ENCODE measurements at places on chromosomes 2 and 18.

GRCh38 chr2:219269362-219270054, 9.7 kb upstream of the DNAJB2 start:
- no peak for DNase-seq

GRCh38 chr2:172962824-172963223, 112.8 kb upstream of the MAP3K20 start:
- no peak for DNase-seq

DNA sequence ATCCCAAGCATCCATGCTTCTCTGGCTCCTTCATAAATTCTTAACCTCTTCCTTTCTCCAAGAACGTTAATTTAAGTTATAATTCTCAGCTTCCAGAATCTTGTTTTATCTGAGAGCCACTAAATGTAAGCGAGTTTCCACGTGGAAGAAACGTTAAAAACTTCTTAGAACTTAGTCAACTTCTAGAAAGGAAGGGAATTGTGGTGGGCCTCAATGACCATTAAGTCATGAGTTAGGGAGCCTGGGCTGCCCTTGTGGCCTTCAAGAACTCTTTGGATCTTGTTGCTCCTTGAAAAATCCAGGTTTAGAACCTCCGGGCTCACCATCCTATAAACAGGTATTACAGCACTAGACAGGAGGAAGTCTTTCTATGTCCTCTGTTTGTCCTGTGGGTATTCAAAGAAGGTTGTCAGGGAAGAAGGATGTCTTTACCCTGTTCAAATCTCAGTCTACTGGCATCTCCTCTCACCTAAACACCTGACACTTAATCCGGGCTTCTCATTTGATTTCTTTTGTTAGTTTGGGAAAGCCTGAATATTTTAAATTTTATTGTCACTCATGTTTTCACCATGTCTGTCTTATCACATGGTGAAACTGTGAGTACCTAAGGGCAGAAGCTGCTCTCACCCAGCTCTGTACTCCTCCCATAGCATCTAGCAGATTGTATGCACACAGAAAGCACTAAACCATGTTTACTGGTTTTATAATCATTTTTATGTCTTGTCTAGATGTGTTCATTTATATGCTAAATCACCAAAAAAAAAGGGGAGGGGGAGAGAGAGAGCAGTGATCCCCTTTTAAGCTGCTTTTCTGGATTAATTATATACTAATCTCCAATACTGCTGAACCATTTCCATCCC, 6.3 kb downstream of the RND3 start:
- DNase-seq: no peak

DNA sequence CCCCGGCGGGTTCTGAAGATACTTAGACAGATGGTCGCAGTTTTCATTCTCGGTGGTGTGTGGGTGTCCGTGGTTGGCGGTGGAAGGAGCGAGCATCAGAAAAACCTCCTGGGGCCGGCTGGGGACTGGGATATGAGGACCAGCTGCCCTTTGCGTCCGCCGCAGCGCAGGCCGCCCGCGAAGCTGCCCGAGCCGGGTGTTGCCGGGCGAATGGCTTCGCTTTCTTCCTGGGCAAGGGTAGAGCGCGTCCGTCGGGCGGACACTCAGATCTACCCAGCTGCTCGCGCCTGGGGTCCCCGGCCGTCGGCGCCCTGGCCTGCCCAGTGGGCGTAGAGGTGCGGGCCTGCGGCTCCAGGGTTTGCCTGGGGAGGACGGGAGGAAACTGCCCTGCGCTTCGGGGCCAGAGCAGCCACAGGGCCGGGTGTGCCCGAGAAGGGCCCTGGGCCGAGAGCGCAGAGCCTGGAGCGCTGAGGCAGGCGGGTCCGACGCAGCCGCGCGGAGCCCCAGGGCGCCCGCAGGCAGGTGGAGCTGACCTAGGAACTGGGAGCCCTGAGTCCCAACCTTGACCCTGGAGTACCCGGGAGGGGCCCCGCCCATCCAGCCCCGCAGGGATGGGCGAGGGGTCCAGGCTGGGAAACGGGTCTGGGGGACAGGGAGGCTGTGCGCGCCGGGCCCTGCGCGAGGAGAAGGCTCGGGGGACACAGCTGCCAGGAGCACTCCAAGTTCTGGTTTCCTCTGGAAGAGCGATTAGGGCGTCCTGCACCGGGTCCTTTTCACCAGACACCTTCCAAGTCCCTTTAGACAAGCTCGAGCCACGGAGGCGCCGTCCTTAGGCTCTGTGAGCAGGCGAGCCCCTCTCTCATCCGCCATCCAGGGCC, 1.3 kb downstream of the TWIST2 start:
- DNase-seq: no peak

DNA sequence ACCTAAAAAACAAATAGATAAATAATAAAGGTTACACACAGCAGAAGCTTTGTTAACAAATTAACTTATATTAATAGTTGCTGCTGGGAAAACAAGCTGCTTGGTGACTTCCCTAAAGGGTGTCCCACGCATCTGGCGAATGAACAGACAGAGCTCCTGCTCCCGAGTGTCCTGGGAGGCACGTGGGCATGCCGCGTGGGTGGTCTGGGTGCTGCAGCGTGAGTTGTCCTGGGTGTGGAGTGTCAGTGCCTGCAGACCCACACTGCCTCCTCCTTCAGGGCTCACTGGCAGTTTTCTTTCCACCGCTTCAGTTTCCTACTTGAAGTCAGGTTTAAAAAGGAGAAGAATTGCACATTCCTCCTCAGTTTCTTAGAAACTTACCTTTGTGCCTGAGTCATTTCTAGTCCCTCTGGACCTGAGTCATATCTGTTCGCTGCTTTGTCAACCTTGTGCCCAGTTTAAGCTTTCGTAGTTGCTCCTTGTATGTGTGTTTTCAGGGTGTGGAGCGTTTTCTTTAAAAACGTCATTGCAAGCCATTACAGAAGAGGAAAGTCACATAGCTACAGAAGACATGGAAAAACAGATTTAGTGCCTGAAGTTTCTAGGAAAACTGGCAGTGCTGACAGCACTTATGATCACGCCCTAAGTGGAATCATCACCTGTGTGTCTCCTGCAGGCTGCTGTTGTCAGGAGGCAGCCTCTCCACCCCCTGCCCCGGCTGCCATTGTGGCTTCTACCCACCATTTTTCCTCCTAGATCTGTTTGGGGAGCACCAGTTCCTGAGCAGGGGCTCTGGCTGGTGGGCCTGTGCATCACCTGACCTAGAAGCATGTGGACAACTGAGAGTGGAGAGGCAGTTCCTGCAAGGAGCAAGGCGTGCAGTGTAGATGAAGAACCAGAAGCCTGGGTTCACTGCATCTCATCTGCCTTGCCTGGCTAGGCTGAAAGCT, 24.5 kb downstream of the IMPA2 start:
- no peak for DNase-seq

GRCh38 chr18:78981394-78981831, 1.8 kb downstream of the SALL3 start:
- no peak for DNase-seq
